Activated naive CD4-positive, alpha-beta T cell (primary cell): ENCODE measurements at places on chromosomes 7 and 10.

- DNase-seq, result no peak
These were observed 176.0 kb downstream of the EXOC4 start for GRCh38 chr7:133428876-133429275.

GRCh38 chr7:83410989-83411591 is 237.8 kb downstream of the SEMA3E start:
- DNase-seq, result no peak

GRCh38 chr7:78616539-78616938 is 818.0 kb downstream of the PHTF2 start:
- DNase-seq, result no peak

GRCh38 chr7:131109759-131110296 is 217.8 kb upstream of the MKLN1 start:
- peak; percentile 27 for DNase-seq
